Right lobe of liver (tissue), 6 donors: ENCODE measurements at places on chromosomes 3 and 15. TPM values are rescaled to one million over a fixed set of nuclear protein-coding genes. Genes with fewer than 3 reads are reported as not detected.

Gene ANKRD34C
- total RNA-seq: not detected

Gene ARRDC4
- total RNA-seq: 8.5 TPM

Gene KLF15
- 112 TPM for total RNA-seq

GRCh38 chr3:110881069-110881468 is 190.5 kb upstream of the NECTIN3 start:
- peak; percentile 92 for DNase-seq

- no peak for DNase-seq
Observed at GRCh38 chr15:35107122-35107521, 22.0 kb upstream of the NANOGP8 start.

DNA sequence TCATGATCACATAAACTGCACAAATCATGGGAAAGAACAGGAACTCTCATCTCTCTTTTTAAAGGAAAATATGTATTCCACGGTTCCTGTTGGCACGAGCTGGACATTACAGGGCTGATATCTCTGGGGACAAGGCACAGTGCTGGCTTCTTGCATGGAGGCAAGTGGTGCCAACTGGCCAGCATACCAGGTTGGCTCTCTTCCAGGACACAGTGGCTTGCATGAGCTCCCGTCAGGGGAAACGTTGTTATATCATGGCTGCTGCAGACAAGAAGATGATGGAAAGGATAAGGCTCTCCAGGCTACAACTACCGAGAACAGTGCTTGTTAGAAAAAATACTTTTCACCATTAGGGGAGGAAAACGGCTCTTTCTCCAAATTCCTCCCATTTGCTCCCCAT is 283.9 kb downstream of the RORA start:
- DNase-seq: peak; percentile 64

DNA sequence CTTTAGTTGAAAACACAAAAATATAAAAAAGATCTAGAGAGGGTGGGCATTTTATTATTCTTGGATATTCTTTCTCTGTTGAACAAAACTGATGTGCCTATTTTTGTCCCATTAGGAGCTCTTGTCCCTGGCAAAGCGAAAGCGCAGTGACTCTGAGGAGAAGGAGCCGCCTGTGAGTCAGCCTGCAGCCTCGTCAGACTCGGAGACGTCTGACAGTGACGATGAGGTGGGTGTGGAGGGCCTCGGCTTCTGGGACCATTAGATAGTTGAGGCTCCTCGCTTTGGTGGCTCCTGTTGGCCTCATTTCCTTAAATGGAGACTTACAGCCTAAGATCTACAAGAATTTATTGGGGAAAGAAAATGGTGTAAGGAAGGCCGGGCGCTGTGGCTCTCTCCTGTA is 21.3 kb downstream of the RTF1 start:
- no peak for DNase-seq

DNA sequence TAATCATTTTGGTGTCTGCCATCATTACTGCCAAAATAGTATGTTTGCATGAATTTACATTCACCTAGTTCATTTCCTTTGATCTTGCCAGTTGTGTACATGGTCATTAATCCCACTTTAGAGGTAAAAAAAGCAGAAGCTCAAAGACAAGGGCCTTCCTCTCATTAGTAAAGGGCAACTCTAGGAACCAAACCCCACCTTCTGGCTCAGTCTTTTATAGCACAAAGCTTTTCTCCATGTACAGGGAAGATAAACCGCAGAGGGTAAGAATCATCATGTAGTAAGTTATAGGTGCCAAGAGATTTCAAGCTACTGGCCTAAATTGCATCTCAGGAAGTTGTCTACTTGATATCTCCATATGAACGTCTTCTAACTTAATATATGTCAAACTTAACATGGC is 19.3 kb upstream of the SPG21 start:
- no peak for DNase-seq

GRCh38 chr3:140843656-140844055 is 98.0 kb upstream of the SLC25A36 start:
- no peak for DNase-seq

Gene TMEM212
- total RNA-seq: not detected

GRCh38 chr15:93989440-93989998 is 241.8 kb upstream of the MCTP2 start:
- DNase-seq: no peak

- no peak for DNase-seq
Observed at GRCh38 chr15:68643216-68643830, 64.5 kb downstream of the CORO2B start.

DNA sequence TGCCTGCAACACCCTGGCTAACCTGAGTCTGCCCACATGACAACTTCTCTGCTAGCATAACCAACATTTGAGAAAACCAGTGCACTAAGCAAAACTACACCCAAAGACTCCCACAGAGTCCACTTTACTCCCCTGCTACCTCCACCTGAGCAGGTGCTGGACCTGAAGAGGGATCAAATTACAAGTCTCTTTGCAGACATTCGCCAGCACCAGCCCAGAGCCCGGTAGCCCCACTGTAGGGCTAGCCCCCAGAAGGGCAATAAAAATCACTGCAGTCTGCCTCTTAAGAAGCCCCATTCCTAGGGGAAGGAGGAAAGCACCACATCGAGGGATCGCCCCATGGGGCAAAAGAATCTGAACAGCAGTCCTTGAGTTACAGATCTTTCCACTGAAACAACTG is 472.2 kb downstream of the GRM7 start:
- no peak for DNase-seq

GRCh38 chr3:186534113-186534669 is 10.0 kb downstream of the CRYGS start:
- DNase-seq: no peak

DNA sequence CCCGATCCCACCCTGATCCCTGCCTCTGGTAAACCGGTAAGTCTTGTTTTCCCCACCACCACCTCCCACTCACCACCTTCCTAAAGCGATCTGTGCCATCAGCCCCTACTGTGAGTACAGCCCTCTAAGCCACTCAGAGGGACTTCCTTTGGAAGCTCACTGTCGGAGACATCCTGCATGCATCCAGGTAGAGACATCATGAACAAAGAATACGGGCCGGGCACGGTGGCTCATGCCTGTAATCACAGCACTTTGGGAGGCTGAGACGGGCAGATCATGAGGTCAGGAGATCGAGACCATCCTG is 13.7 kb upstream of the PCSK6 start:
- DNase-seq: no peak

DNA sequence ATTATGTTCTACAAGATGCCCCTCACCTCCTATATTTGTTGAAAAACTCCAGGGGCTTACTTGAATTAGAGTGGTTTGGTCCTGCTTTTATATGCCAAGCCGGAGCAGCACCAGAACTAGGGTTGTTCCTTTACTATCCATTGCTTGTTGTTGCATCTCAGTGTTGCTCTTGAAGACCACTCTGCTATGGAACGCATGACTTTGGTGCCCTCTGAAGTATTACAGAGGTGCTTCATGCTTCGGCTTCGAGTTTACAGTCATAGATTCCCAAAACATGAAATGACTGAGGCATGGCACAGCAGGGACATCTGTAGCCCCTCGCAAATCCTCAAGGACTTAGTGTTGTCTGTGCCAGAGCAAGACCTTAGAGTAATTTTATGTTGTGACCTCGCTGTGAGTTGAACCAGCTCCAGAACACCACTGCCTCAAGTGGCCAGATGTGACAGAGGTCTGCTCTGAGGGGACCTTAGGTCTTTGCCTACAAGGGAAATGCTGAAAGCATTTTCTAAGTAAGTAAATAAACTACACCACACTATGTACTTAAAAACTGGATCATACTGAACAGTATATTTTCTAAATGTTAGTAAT is 67.2 kb upstream of the SIAH2 start:
- DNase-seq: no peak
